NCI-H82 (cell line): ENCODE measurements at places on chromosomes 4 and X.

DNA sequence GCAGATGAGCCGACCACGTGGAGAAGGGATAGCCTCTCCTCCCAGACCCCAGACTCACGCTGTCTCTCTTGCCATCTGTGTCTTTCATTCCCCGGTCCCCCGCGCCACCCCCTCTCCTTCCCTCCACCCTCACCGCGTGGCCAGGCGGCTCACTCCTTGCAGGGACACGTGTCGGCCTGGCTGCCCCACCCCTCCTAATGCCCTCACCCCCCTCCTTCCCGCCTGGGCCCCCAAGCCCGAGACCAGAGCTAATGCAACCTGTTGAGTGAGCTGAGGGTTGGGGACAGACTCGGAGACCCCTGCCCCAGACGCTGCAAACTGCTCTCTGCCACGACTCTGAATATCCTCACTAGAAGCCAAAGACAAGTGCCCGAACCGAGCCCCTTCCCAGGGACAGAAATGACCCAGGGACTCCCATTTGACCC lies 1.8 kb downstream of the SLC38A5 start:
- DNase-seq: peak; percentile 96

DNA sequence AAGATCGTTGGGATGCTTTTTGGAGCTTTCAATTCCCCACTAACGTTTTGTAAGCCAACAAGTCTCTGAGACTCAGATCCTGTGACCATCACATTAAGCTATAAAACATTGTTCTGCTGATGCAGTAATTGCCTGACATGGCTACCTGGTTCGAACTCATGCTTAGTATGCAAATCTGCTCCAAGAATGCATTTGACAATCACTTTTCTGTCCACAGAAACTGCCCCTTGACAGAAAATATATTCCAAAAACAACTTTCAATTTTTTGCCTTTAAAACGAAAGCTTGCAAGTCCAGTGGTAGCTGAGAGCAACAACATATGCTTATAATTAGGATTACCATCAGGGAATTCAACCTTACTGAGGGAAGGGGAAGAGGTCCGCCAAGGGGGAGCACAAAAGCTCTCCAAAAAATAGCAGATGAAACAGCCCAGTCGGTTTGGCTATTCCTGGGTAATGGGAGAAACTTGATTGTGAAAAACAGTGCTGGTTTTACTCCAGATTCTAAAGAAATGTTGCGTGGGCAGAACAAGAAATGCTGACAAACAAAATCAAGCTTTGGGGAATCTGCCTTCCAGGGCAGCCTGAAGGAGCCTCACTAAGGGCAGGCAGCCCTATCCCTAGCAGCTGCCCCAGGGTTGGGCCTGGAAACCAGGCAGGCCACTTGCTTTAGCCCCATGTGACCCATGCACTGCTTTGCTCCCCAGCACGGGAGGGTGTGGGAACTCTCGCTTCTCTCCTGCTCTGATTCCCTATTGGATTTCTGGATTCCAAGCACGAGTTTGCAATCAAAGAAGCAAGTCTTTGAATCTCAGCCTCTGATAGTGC lies 160.7 kb upstream of the LDB2 start:
- no peak for DNase-seq

DNA sequence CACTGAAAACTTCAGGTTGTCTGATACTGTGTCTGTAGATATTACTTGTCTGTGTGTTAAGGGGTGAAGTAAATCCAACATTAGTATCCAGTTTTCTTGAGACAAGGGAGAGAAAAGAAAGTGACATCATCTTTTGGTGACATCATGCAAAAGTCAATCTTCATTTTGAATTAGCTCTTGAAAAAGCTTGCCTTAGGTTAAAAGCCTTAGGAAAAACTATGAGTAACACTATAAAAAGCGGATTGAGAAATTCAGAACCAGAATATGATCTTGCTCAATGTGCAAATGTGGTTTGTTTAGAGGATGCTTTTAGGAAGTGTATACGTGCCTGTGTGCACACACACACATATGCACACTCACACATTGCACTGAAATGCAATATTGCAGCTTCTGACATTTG lies 345.8 kb upstream of the CASK start:
- DNase-seq: no peak

DNA sequence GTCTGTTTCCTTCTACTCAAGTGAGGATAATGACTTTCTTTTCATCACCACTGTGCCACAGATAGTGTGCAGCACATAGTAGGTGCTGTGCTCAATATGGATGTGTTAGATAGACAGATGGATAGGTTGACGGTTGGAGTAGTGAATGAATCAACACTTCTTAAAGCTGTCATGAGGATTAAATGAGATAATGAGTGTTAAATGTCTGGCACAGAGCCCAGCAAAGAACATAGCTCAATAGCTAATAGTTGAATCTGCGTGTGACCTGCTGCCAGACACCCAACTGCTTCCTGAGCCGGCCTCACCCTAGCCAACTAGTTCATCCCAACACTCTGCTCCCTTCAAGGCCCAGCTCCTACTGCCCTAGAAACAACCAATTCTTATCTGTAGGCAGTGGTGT lies 67.7 kb upstream of the PJA1 start:
- peak; percentile 94 for DNase-seq

DNA sequence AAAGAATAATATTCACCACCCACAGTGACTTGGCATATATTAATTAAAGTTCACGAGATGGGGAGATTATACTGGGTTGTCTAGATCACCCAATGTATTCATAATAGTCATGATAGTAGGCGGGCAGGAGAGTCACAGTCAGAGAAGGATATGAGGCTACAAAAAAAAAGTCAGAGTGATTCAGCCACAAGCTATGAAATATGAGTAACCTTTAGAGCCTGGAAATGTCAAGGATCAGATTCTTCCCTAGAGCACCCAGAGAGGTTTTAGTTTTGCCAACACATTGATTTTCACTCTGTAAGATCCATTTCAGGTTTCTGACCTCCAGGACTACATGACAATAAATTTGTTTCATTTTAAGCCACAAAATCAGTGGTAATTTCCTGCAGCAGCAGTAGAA lies 501.9 kb downstream of the GABRG1 start:
- DNase-seq: no peak

DNA sequence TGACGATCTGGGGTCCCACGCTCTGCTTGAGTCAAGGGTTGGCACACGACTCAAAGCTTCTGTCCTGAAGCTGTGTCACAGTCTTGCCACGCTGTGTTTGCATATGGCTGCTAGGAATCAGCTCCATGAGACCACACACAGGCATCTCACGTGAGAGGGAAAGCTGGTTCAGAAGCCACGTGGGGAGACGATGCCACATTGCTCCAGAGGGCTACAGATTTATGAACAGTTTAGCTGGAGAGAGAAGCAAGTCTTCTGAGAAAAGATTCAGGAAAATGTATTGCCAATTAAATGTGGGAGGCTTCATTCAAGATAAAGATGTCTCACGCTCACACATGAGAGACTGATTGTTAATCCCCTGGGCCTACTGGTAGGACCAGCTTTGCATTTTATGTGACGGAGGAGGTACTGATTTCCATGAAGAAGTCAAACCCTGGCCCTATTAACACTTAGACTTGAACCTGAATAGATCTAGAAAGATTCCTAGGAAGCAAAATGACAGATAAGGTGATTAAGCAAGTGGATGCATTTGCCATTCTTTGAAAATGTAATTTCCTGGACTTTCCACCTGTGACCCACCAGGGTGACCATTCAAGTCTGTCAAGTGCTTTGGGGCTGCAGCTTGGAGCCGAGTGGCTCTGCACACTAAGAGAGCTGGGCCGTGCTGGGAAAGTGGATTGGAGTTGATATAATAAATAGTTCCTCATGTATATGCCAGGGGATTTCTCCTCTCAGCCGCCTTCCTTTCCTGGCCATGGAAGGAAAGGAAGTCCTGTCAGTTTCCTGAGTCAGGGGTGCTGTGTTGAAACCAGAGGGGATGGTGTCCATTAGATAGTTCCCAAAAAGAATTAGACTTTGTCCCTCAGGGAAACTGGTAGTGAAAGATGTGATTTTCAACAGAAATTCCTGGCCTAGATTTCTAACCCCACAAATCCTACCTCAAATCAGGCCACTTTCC lies 29.0 kb downstream of the ENPP6 start:
- no peak for DNase-seq

DNA sequence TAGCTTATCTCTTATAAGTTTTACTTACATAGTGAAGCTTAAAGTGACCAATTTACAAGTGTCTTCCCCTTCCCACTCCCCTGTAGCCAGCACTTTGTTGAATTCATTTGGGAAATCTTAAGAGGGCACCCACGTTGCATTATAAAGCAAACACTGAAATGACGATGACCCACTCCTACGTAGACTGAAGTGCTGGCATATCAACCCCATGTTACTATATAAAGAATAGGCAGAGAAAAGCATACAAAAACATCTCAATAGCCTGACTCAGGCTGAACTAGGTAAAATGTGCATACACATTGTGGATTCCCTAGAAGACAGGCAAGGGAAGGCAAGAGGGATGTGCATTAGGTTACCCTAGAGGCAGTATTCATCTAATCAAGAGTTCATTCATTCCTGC lies 313.4 kb downstream of the TENM3 start:
- no peak for DNase-seq

DNA sequence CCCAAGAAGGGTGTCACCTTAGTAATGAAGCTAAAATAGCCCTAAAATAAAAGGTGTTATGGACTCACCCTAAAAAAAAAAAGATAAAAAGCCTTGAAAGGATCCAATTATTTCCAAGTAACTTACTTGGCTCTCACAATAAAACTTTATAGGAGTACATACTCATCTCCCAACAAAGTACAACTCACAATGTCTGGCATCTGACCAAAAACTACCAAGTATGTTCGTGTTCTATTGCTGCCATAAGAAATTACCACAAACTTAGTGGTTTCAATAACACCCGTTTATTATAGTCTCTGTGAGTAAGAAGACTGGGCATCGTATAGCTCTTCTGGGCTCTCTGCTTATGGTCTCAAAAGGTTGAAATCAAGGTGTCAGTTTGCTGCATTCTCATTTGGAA lies 51.0 kb downstream of the BEX1 start:
- no peak for DNase-seq

DNA sequence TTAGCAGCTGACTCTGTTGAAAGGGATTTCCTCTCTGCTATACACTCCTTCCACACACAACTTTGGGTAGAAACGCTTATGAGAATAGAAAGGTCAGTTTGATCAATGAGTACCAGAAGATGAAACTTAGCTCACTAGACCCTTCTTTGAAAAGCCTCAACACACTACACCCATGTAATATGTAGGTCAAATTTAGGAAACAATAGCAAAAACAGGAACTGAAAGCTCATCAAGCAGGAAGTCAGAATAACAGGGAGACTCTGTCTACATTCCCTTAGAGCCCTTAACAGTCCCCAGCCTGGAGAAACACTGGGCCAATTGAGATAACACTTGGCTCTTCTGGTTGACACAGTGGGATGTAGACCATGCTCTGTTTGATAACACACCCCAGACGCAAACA lies 30.7 kb downstream of the SRPX2 start:
- DNase-seq: no peak

GRCh38 chrX:129726307-129727111 lies 12.3 kb upstream of the XPNPEP2 start:
- peak; percentile 58 for DNase-seq

GRCh38 chr4:147683717-147684700 lies at the start of gene PRMT9:
TSS of gene PRMT9 (minus strand) at chr4:147684163. CDS start at chr4:147683987, 176 bp downstream.
- peak; percentile 85 for DNase-seq

GRCh38 chr4:131370846-131371245 lies 1778.2 kb upstream of the PCDH10 start:
- peak; percentile 57 for DNase-seq

- no peak for DNase-seq
These were observed 28.0 kb downstream of the ING2 start for GRCh38 chr4:183532821-183533220.

DNA sequence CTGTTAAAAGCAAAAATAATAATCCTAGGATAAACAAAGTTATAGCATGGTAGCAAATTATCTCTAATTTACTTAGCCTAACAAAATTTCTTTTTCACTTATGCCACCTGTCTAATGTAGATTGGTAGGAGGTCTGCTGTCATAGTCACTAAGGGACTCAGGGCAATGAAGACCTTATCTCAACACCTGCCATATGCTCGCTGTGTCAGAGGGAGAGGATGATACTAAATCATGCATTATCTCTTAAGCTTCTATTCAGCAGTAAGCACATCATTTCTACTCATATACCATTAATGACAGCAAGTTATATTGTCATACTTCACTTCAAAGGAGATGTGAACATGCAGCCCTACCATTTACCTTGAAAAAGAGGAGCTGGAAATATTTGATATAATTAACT lies 44.1 kb downstream of the AFM start:
- peak; percentile 91 for DNase-seq

DNA sequence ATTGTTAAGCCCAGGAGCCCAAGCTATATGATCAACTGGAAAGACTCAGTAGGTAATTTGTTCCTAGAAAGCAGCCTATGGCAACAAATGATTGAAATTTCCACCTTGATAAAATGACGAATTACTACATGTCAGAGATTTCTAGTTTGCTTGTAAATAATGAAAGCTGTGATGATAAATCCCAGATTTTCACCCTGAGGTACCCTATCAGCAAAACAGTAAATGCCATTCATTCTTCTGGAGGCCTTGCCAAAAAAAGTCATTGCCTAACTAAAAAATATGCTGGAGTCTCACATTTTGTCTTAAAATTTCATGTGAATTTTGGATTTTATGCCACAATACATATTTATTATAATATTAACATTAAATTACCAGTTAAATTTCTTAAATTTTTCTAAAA lies 71.3 kb downstream of the PPEF2 start:
- no peak for DNase-seq

DNA sequence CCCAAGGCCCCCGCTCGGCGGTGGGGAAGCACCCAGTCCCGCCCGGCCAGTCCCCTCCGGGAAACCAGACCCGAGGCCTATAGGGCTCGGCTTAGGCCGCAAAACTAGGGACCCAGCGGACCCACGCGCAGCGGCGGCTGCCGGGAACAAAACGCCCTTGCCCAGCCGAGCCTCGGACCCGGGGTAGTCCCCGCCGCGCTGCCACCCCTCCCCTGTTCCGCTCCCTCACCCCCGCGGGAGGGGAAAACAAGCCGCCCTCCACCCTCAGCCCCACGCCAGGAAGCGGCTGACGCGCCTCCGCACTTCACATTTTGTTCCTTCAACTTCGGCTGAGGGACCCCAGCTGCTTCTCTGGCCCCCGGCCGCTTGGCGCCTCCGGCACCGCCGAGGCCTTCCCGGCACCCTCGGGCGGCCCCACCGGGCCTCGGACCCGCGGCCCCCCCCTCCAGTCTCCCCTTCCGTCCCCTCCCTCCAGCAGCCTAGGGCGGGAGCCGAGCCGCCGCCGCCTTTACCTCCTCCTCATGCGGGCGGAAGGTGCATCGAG lies 694 bp downstream of the PDS5A start:
- peak; percentile 53 for DNase-seq

GRCh38 chr4:118716304-118716703 lies 31.1 kb downstream of the METTL14 start:
- no peak for DNase-seq

- DNase-seq: peak; percentile 61
These were observed at the start of gene FGFR3 for GRCh38 chr4:1792832-1793495. TSS of gene FGFR3 (plus strand) at chr4:1793293. CDS start at chr4:1793935, 642 bp downstream.
